ENCODE measurements at places on chromosomes 12 and 14.
A peak's percentile ranks its signal among the peaks of the same experiment; 100 is the strongest.

DNA sequence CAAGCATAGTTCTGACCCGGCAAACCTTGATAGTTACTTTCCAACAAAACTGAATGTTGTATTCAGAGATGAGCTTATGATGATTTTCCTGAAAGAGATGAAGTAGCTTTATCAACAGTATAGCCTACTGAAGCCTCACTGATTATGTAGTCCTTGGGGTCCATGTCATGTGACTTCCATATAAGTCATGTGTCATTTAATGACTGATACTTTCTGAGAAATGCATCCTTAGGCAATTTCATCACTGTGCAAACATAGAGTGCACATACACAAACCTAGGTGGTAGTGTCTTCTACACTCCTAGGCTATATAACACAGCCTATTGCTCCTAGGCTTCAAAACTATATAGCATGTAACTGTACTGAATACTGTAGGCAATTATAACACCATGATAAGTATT is 28.5 kb upstream of the TUBA1C start:
- DNase-seq, result no peak

DNA sequence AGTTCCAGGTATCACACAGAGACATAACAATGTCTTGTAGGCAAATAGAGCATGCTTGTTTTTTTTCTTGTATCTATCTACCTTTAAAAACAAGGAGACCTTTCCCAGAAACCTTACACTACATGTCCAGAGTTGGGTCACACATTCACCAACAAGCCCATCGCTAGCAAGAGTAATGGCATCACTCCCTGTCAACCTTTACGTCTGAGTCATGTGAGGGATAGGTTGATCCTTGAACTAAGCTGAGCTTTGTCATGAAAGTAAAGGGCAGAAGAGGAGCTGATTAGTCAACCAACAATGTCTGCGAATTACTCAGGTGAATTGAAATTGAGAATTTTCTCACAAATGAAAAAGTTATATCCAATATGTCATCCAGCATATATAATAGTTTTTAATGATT is 219.4 kb downstream of the CNTN1 start:
- DNase-seq, result no peak

GRCh38 chr14:90820958-90821357 is 4.7 kb upstream of the TTC7B start:
- DNase-seq, result no peak

- no peak for DNase-seq
Observed at GRCh38 chr12:52054833-52055730, 3.8 kb downstream of the NR4A1 start.

DNA sequence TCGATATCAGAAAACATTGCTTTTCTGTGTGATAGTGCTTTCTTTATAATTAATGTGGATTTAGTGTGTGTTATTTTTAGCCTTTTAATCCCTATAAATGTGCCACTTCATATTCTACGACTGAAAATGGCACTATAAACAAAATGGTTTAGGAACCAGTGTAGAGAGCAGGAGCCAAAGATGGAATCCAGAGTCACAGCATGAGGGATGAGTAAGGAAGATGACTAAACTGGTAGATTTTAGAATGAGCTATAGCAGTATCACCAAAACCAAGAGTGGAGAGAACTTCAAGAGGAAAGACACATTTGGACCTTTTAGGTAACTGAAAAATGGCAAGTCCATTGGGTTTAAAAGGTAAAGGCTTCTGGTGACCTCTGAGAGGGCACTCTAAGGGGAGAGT is 887.2 kb downstream of the NRXN3 start:
- DNase-seq, result no peak

DNA sequence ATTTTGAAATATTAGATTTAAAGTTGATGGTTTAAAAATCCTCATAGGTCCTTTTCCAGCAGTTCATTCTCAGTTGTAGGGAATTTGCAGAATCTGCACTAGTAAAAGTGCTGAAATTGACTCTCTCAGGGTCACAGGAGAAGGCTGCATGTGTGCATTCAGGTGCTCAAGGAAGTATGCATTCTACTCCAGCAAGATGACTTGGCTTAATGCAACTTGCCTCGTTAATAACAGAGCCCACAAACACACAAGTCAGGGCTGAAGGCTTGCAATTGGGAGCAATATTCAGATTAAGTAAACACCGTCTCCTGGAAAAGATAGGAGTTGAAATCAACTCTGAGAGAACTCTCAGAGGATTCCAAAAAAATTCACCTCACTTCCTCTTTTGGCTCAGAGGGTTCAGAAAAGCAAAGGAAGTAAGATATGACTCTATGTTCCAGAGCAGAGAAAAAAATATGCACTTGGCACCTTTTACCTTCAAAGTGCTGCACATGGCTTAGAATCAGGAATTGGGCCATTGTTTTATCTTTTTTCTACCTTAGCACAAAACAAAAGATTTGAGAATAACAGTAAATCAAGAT is 406.3 kb upstream of the DCN start:
- DNase-seq, result no peak

- no peak for DNase-seq
Observed at GRCh38 chr12:116541547-116542344, 17.4 kb upstream of the MAP1LC3B2 start.

DNA sequence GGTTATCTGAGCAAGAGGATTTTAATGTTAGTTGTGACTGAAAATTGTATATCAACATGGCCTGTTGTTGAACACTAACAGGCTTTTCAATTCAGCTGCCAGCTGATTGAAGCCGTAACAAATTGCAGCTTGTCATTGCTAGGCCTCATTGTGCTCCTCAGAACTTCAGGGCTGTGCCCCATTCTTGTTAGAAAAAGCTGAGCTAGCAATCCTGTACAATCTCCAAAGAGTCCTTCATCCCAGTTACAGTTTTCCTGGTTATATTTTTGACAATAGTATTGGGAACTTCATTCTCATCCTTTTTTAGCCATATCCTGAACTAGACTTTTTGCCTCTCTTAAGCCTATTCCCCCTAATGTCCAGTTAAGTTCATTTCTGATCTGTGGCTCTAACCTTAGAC is 564.1 kb upstream of the ATXN7L3B start:
- DNase-seq, result peak; percentile 17
